ENCODE measurements at places on chromosomes 12 and 14.

GRCh38 chr14:91059576-91060350 lies 678 bp downstream of the RPS6KA5 start:
- no peak for DNase-seq

DNA sequence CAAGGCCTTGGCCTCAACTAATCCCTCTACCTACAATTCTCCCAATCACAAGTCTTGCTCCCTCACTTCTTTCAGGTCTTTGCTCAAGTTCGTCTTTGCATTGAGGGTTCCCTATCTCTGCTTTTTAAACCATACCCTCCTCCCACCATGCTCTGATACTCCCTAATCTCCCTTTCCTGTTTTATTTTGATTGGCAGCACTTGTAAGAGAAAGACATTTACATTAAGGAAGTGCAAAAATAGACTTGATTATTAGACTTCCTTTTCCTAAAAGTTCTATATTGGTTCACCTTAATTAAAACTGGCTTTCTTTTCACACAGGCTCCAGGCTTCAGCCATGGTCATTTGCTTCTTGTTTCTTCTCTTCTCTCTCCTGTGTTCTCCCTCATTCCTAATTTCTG lies 18.3 kb upstream of the WIF1 start:
- DNase-seq: no peak

- DNase-seq: no peak
These were observed 110.0 kb upstream of the CPM start for GRCh38 chr12:69042970-69043369.

DNA sequence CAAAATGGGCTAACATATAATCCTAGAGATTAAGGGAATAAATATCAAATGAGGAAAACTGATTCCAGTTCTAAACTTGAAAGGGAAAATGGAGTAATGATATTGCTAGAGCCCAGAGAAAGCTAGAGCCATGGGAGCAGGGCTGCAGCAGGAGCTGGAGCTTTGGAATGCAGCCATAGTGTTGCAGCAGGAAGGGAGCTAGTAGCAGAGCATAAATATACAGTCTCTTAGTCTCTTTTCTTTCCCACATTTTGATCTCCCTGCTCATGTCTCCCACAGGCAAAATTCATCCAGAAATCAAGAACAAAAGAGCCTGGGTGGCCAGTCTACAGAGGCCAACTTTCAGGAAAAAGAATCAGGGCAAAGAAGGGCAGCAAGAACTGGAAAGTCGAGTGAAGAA lies 253.7 kb downstream of the ATXN7L3B start:
- DNase-seq: no peak

DNA sequence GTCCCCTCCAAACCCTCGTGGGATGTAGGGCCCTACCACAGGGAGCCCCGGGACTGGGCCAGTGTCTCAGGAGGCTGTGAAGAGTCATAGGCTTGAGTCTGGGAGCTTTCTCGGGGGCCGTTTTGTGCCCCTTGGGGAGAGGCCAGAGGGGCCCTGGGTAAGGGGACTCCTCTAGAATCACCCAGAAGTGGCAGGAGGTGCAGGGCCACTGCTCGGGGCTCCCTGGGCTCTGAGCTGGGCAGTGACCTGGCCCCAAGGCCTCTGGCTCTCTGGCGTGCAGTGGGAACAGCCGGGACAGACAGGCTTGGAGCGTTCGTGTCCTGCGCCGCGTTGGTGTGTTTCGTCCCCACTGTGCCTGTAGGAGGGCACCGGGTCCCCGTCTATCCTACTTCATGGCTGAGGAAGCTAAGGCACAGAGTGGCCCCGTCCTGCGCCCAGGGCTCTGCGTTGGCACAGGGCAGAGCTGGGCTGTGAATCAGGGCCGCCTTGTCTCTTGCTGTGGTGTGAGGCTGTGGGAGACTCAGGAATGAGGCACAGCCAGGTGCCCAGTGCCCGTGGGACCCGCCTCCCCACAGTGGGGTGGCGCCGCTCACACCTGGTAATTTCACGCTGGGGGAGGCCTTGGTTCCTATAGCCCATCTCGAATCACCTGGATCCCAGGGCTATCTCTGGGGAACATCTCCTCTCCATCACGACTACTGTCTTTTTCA lies 23.8 kb upstream of the KIF26A start:
- no peak for DNase-seq

GRCh38 chr12:77553976-77554619 lies 276.6 kb upstream of the NAV3 start:
- DNase-seq: no peak

DNA sequence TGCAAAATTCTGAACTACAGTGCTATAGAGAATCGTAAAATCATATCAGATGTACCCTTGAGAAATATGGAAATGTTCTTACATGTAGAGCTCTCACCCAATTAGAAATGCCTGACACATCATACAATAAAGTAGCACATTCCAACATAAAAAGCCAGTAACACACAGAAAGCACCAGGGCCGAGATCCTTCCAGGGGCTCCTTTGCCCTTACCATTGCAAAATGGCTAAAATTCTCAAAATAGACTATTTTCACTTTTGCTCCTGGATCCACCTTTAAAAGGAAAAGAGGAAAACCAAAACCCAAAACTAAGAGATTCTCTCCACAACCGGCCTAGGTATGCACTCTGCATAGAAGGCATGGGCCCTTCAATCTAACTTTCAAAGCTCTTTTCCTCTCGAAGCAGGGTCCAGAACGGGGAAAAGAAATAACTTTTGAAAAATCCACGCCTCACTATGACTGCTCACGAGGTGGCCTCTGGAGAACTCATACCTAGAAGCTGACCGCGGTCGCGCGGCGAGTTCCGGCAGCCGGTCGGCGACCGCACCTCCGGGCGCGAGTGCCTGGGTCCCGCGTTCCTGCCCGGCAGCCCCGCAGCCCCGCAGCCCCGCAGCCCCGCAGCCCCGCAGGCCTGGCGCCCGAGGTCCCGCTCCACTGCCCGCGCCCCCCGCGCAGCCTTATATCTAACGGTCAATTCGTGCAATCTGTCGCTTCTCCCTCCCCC lies 2.7 kb downstream of the OTX2 start:
- DNase-seq: no peak

DNA sequence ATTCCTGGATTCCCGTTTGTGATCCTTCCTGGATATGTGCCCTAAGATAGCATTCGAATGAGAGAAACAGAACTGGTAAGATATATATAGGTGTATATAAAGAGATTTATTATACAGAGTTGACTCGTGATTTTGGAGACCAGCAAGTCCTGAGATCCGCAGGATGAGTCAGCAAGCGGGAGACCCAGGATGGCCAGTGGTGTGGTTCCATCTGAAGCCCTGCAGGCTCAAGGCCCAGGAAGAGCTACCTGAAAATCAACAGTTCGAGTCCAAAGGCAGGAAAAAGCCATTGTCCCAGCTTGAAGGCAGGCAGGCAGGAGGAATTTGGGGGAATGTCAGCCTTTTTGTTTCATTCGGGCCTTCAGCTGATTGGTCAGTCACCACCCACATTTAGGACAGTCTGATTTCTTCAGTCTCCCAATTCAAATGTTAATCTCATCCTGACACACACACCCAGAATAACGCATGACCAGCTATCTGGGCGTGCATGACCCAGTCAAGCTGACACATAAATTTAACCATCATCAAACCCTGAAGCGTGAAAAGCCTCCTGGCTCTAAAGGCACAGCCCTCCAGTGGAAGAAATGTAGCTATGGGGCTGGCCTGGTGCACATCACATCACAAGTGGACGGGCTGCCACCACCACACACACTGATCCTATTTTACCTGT lies 44.3 kb downstream of the TUNAR start:
- DNase-seq: no peak

DNA sequence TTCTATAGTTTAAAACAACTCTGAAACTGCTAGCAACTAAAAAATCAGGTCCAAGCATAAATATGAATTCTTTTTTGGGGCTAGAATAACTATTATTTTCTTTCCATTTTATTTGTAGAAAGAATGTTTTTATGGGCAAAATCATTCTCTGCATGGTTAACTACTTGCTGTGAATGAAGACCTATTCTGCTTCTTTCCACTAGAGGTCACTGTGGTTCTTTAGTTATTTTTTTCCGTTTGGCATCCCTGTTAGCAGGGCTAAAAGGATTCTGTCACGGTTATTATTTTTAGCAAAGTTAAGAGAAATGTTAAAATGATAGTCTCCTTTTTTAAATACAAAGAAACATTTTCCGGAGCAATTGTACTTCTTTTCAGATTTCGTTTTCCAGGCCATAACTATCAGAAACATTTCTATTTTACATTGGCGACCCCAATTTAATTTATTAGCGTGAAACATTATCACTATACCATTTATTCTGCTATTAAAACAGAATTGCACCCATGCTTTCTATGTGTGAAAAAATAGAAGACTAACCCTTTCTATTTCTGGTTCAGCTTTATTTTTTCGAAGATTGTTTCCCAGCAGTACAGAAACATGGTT lies 404.8 kb downstream of the ATP23 start:
- no peak for DNase-seq

GRCh38 chr12:116783525-116784237 lies 45.6 kb downstream of the RNFT2 start:
- no peak for DNase-seq

GRCh38 chr14:22977684-22978486 lies 4.5 kb downstream of the AJUBA start:
- DNase-seq: no peak

GRCh38 chr14:37122288-37122687 lies 50.1 kb downstream of the SLC25A21 start:
- DNase-seq: no peak

DNA sequence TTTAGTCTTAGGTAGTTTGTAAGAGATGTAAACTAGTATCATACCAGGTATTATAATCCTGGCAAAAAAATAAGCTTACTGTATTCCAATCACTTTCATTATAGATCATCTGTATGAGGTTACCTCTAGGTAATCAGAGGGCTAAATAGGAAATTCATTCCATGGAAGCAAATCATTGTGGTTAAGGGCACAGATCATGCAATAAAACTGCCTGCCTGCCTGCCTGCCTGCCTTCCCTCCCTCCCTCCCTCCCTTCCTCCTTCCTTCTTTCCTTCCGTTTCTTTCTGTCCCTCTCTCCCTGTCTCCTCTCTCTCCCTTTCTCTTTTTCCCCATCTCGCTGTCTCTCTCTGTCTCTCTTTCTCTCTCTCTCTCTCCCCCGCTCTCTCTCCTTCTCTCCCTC lies 3.2 kb upstream of the CLEC9A start:
- DNase-seq: no peak

DNA sequence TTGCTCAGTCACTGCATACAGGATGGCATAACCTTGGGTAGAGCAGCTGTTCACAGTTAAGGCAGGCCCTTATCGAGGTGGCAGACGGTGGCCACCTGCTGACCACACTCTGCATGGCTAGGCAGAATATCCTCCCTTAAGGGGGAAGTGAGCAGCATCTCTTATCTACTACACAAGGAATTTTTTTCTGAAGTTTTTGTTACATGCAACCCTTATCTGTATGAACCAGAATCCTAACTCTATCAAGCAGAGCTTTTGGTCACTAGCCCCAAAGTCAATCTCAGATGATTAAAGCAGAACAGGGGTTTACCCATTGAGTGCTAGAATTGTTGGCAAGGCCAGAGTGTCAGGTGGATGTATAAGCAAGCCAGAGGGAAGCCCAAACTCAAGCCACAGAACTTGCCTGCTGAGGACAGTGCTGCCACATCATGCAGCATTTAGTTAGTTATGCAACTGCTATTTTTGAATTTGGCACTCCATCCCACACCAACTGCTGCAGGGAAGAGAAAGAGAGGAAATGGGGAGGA lies 192.8 kb downstream of the TBX5 start:
- DNase-seq: no peak

- no peak for DNase-seq
These were observed 10.8 kb downstream of the TAOK3 start for GRCh38 chr12:118361889-118362288.

DNA sequence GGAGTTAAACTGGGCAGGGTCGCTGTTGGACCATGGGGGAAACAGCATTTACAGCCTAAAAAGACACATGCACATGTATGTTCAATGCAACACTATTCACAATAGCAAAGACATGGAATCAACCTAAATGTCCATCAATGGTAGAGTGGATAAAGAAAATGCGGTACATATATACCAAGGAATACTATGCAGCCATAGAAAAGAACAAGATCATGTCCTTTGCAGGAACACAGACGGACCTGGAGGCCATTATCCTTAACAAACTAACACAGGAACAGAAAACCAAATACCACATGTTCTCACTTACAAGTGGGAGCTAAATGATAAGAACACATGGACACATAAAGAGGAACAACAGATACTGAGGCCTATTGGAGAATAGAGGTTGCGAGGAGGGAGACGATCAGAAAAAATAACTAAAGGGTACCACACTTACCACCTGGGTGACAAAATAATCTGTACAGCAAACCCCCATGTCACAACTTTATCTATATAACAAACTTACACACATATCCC lies 25.0 kb upstream of the SRP54 start:
- no peak for DNase-seq

GRCh38 chr12:4001841-4002240 lies 128.6 kb upstream of the PARP11 start:
- DNase-seq: no peak

DNA sequence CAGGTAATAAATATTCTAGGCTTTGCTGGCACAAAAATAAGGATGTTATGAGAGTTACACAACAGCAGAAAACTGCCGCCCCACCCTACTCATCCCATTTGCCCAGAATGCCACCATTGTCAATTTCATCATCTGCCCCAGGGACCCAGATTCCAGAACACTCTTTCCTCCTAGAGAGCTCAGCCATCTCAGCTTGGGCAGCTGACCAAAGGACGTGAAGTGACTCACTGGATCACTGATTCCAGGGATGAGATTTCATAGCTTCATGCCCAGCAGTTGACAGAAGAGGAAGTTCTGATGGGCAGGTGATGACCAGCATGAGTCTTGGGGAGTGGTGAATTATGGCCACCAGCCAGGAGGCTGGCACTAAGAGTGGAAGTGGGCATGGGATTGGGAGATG lies 450.3 kb downstream of the RMST start:
- DNase-seq: no peak
